Esophagus muscularis mucosa (tissue), 4 donors: ENCODE measurements at places on chromosomes 2 and 18. TPM values are rescaled to one million over a fixed set of nuclear protein-coding genes. Genes with fewer than 3 reads are reported as not detected.

DNA sequence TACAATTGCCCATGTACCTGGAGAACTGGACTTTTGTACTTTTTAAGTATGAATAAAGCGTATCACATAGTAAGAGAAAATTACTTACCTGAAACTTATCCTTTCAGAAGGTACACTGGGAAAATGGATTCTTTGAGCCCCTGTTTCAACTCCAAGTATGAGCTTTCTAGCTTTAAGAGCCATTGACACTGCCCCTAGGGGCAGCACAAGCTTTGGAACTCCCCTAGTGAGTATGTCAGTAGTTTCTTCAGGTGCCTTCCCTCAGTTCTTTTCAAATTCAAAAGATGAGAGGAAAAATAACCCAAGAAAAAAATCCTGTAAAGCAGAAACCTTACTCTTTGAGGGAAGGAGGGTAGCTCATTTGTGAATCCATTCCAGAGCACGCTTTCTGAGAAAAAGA, 124.1 kb downstream of the MEMO1 start:
- DNase-seq, result no peak

- no peak for DNase-seq
Observed at GRCh38 chr2:133390156-133390555, 178.1 kb downstream of the NCKAP5 start.

Gene SCN9A
- total RNA-seq, result 7.8 TPM

DNA sequence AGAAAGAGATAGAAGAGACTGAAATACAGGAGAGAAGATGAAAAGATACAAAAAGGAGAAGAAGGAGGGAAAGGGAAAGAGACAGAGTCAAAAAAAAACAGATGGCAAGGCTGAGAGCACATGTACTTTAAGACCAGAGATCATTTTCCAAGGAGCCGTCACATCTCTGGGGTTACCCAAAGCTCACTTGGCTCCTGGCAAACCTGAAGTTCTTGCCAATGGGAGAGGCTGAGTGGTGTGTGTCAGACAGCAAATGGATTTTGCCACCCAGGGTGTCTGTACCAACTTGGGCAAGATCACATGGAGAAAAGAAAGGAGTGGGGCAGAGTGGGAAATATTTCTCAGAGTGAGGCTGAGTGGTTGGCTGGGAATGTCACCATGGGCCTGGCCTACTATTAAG, 219.3 kb upstream of the TNP1 start:
- DNase-seq, result no peak

DNA sequence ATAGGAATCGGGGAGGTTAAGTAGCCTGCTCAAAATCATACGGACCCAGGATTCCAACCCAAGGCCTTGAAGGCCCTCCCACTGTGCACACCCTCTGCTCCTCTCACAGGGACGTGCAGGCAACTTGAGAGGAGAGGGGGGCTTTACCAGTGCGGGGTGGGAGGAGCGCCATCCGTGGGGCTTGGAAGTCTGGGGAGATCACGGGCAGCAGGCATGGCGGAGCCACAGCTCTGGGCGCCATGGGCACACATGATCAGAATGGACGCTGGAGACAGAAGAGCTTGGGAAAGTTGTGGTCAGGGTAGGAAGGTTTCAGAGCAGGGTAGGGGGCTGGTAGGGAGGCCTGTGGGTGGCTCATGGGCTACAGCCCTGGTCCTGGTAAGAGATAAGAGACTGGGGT, 70.7 kb downstream of the TFCP2L1 start:
- DNase-seq, result no peak

DNA sequence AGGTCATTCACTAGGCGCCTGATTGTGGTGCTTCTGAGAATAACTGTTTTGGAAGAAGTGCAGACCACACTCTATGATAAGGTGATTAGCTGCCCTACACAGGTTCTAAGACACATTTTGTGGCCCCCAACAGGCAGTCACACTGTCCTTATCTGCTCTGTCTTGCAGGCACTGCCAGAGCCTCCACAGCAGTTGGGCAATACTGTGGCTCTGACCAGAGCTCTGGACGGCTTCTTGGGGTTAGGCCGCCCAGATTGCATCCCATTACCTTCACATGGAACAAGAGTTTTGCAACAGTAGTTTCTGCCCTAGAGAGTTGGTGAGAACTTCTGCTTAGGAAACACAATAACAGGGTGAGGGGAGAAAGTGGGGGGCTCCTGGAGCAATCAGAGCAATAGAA, 22.7 kb downstream of the RUFY4 start:
- no peak for DNase-seq

- no peak for DNase-seq
Observed at GRCh38 chr2:108968619-108969018, 20.4 kb downstream of the EDAR start.

GRCh38 chr2:176507786-176508185, 238.5 kb downstream of the MTX2 start:
- no peak for DNase-seq

- no peak for DNase-seq
Observed at GRCh38 chr2:152227969-152228592, 52.5 kb upstream of the STAM2 start.

Gene DSG2
- 1.2 TPM for total RNA-seq

Gene LINC00305
- not detected for total RNA-seq

Gene DNAH7
- total RNA-seq, result 0.83 TPM

- no peak for DNase-seq
Observed at GRCh38 chr2:172435606-172435911, 8.2 kb downstream of the ITGA6 start.
